ENCODE measurements at places on chromosomes 2 and 18.

GRCh38 chr18:13223311-13224143 is 5.0 kb downstream of the LDLRAD4 start:
- DNase-seq, result peak; percentile 43

DNA sequence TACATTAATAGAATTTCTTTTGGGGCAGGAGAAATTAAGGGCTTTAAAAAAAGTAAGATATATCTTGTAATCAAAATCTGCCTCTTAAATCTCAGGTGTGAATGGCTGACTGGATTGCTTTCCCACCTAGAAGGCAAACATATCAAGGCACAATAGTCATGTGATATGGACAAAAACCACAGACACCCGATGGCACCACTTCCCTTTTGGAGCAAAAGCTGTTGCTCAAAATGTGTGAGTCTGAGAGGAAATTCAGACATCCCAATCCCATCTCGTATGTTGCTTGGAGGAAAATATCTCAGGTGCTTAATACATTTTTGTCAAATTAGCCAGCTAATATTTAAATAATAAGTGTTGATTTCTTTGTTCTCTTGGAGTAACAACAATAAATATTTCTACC is 120.7 kb downstream of the KCNF1 start:
- DNase-seq, result no peak

GRCh38 chr2:101132202-101132601 is 19.0 kb downstream of the TBC1D8 start:
- DNase-seq, result no peak

GRCh38 chr2:23093513-23093912 is 291.5 kb upstream of the KLHL29 start:
- no peak for DNase-seq

- no peak for DNase-seq
Observed at GRCh38 chr18:26772691-26773090, 92.8 kb downstream of the AQP4 start.

- DNase-seq, result no peak
Observed at GRCh38 chr18:33745151-33745795, 167.3 kb downstream of the ASXL3 start.

DNA sequence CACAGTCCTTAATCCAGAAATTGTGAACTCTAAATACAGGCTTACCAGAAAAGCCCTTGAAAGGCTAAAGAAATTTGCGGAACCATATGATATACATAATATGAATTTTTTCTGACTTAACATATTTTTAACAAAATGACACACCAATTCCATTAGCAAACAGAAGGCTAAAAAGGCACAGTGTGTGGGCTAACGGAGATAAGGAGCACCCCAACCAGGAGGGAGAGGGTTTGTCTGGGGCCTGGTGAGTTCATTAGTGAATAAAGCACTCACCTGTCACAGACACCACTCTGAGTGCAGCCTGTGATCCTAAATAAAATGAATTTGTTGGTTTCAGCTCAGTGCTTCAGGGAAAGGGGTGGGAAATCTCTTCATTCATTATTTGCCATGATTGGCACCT is 2.7 kb upstream of the FECH start:
- no peak for DNase-seq

DNA sequence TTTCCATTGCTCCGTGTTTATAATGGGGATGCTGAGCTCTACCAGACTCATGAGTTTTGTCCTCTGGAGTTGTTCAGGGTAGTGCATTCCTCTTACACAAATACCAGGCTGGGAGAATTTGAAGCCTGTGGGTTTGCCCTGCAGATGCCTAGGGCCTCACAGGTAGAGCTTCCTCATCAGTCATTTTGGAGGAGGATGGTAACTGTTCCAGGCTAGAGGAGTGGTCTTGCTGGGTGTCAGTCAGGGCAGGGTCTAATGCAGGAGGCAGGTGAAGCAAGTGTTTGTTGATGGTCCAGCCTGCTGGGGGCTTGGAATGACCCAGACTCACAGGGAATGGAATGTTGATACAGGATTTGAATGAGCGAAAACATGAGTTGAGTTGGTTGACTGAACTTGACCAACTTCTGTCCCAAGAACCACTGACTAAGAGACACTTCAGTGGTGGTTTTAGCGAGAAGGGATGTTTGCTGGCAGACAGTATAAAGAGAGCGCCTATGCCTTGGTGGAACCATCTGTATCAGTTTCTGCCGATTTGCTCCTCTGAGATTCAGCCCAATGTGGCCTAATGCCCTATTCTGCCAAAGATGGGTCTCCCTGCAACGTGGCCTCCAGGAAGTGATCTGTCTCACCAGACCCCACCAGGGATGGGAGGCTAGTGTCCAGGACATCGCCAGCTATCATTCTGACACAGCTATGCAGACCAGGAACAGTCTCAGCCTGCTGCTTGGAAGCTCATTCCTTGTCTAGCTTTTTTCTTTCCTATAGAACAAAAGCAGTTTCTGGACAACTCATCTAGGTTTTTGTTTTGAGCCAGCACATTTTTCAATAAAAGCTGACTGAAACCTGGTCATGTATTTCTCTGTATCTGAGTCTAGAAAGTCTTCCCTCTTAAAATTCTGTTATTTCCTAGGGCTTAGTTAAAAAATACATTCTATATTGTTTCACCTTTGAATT is 9.3 kb downstream of the IL1R2 start:
- DNase-seq, result no peak

GRCh38 chr2:165682546-165682945 is 111.5 kb downstream of the GALNT3 start:
- DNase-seq, result peak; percentile 41

GRCh38 chr18:38035193-38035592 is 469.6 kb upstream of the CELF4 start:
- no peak for DNase-seq

GRCh38 chr2:68690851-68691250 is 43.8 kb upstream of the ARHGAP25 start:
- DNase-seq, result no peak

DNA sequence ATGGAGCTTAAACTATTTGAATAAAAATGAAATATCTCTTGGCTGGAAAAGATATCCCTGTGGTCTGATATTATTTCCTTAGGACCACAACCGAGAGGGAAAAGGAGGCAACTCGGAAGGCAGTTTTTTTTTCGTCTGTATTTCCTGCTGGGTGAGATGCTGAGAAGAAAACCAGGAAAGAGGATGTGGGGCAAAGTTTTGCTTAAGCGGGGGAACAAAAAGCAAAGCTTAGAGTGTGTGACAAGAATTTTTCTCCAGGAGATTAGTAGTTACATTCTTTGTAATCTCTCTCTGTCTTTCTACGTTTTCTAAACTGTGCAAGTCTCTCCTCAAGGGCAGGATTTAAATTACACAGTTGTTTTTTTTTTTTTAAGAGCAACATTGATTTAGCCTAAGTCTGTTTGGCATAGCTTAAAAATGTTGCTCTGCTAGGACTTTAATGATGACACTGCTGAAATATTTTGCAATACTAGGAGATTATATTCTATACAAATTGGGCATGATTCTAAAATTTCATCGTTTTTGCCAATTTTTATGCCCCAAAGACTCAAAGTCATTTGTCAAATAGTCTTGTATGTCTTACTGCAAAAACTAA is 258.5 kb downstream of the KCNS3 start:
- no peak for DNase-seq

DNA sequence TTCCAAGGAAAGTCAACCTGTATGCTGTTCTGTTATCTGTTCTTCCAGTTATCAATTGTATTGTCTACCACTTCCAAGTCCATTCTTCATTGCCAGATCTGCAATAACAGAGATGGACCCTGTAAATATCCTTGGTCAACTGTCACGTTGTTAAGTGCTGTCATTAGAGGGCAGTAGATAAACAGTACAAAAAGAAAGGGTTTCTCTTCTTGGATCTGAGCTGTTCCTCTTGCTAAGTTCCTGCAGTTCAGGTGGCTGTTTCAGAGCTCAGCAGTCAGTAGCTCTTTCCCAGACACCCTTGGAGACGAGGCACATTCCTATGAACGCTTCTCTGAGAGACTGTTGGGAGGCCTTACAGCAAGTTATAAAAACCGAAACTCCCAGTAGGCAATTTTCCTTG is 957.1 kb upstream of the CHAC2 start:
- no peak for DNase-seq

GRCh38 chr18:24176727-24177416 is 38.0 kb downstream of the CABYR start:
- peak; percentile 54 for DNase-seq

DNA sequence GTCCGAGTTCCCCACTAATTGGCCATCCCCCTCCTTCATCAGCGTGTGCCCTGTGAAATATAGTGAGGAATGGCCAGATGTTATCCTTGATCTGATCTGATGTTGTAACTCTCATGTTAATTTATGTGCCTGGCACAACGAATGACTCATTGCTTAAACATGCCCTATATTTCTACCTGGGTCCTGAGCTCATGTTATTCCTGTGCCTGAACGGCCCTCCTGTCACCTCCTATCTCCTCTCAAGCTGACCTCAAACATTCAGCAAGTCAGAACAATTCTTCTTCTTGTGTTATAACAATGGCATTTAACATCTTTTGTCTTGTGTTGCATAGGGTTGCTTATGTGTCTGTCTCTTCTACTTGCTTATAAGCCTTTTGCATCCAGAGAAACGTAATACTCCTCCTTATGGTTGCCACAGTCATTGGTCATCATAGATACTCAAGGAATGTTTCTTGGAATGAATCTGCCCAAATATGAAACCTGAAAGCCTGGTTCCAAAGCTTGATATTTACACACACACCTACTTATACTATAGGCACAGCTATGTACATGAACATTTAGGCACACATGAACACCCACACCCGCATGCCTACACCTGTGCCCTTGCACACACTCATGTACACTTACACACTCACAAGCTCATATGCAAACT is 80.2 kb upstream of the PHLPP1 start:
- no peak for DNase-seq

DNA sequence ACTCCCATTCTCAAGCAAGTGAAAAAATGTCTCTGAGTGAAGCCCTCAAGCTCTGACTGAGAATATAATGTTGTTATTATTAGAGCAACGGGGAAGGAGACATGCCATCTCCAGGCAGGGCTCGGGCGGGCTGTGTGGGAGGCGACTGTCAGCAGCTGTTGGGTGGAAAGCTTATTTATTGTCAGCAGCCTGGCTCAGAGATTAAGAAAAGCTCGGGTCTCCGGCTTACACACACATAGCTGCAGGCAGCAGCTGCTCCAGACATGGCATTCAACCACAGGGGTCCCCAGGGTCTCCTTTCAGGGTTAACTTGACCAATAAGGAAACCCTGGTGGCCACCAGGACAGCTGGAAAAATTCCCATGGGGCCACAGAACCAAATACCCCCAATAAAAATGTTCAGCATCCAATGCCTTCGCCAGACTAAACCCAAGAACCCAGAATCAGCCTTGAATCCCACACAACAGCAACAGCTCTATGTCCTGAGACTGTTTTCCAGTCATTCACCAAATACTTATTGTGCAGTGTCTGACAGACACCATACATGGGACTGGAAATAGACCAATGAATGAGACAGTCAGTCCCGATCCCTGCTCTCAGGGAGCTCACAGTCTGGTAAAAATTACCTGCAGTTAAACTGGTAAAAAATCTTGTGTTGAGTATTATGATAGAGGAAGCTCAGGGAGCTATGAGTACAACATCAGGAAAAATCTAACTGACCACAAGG is 70.5 kb upstream of the RTN4 start:
- peak; percentile 88 for DNase-seq

- no peak for DNase-seq
Observed at GRCh38 chr2:7440977-7441376, 523.8 kb downstream of the RNF144A start.

- no peak for DNase-seq
Observed at GRCh38 chr18:66346833-66347588, 256.9 kb downstream of the CDH19 start.

- no peak for DNase-seq
Observed at GRCh38 chr2:72965770-72966450, 48.6 kb downstream of the EMX1 start.

DNA sequence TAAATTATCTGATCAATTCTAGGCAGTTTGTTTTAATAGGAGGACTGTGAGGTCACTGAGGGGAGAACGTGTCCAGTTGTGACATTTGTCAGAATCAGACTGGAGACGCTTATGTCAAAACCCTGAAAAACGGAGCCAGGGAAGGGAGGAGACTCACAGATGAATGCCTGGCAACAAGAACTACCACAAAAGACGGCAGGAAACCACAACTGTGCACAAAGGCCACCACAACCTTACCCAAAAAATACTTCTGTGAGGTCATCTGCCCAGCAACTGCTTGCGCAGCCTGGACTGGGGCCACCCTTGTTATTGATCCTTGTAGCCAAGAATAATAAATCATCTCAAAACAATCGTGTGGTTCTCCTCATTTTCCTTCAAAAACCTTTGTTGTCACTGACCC is 173.0 kb upstream of the ALKAL2 start:
- DNase-seq, result no peak

DNA sequence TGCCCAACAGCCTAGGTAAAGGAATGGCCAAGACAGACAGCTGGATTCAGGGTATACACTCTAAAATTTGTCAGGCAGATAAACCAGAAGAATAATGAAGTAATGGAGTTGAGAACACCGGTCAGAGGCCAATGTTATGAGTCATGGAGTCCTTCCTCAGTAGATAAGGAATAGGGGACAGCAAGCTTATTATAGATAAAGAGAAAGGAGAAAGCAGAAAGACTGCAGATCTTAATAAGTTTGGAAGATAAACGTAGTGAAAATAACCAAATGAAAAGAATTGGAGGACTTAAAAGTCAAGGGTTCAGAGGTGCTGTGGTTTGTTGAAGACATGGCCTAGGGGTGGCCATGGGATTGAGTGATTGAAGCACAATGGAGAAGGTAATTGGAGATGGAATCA is 63.5 kb upstream of the NFE2L2 start:
- no peak for DNase-seq

DNA sequence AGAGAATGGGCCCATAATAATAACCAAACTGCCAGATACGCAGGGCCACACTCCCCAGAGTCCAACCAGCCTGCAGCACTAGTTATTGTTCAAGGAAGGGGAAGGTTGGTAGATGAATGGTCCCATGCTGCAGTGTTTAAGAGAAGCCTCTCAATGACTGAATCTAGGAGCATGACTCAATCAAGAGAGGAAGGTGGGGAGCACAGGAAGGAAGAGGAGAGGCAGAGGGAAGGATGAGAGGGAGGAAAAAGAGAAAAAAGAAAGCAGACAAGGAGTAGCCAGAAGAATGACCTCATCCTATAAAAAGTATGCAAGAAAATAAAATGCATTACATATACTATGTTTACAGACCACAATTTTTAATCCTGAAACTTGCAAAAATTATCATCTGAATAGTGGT is 174.5 kb downstream of the TCF4 start:
- no peak for DNase-seq

GRCh38 chr2:67544286-67544685 is 147.2 kb downstream of the ETAA1 start:
- no peak for DNase-seq

- DNase-seq, result no peak
Observed at GRCh38 chr18:40075616-40076015, 1879.4 kb upstream of the PIK3C3 start.

- no peak for DNase-seq
Observed at GRCh38 chr2:163558251-163559021, 177.4 kb downstream of the FIGN start.

- DNase-seq, result no peak
Observed at GRCh38 chr2:141490886-141491285, 639.9 kb downstream of the LRP1B start.

- no peak for DNase-seq
Observed at GRCh38 chr2:223941579-223942277, 3.4 kb downstream of the WDFY1 start.

GRCh38 chr2:19484736-19485135 is 126.3 kb upstream of the OSR1 start:
- no peak for DNase-seq

All from femur (tissue), 1 donor.